ENCODE measurements at places on chromosomes 3 and 15. TPM values are rescaled to one million over a fixed set of nuclear protein-coding genes. Genes with fewer than 3 reads are reported as not detected.

GRCh38 chr3:158659454-158660237 is 12.8 kb downstream of the LXN start:
- H3K36me3 ChIP-seq: peaks cover 9% of the 10 kb centered on the region
- H3K4me1 ChIP-seq: no peaks in the 10 kb centered on the region
- H3K4me3 ChIP-seq: no peak overlapping the region
- peak; percentile 65 for DNase-seq

GRCh38 chr3:13066236-13066635 is 7.0 kb downstream of the IQSEC1 start:
- no peak for DNase-seq
- peak overlapping the region; percentile 21 for H3K27ac ChIP-seq
- H3K36me3 ChIP-seq: peaks cover 25% of the 10 kb centered on the region
- no peaks in the 10 kb centered on the region for H3K27me3 ChIP-seq
- H3K4me3 ChIP-seq: no peak overlapping the region

DNA sequence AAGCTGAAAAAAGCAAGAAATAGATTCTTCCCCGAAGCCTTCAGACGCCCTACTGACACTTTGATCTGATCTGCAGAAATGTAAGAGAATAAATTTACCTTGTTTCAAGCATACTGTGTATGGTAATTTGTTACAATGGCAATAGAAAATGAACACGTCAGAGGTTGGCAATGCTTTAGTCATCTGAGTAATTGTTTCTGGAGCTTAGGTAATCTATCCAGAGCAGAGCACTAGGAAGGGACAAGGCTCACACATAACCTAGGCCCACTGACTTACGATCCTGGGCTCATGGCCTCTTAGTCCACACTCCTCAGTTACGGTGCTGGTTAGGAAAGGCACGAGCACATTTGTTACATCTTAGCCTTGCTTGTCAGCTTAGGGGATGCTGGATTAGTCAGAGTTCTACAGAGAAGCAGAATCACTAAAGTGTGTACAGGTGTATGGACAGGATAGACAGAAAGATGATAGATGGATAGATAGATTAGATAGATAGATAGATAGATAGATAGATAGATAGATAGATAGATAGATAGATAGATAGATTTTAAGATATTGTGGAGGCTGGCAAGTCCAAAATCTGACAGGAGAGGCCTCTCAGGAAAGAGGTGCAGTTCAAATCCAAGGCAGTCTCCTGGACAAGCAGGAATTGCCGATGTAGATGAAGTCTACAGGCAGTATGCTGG is 46.8 kb upstream of the TBC1D23 start:
- no peak for DNase-seq
- no peaks in the 10 kb centered on the region for H3K27me3 ChIP-seq
- no peaks in the 10 kb centered on the region for H3K36me3 ChIP-seq
- no peak overlapping the region for H3K4me3 ChIP-seq

DNA sequence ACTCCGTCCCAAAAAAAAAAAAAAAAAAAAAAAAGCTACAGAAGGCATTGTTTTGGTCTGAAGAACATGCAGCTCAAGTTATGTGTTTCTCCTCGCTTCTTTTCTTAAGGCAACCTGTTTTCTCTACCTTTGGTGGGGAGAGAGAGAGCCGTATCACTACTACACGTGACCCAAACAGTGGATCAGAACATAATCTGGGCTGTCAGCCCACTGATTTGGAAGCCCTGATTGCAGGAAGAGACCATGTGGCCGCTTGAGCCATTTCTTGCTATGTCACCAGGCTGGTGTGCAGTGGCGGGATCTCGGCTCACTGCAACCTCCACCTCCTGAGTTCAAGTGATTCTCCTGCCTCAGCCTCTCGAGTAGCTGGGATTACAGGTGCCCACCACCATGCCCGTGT is 69.8 kb downstream of the ABTB1 start:
- no peaks in the 10 kb centered on the region for H3K27me3 ChIP-seq
- H3K36me3 ChIP-seq: peaks cover 5% of the 10 kb centered on the region
- no peak overlapping the region for H3K27ac ChIP-seq
- H3K4me1 ChIP-seq: peaks cover 46% of the 10 kb centered on the region

- DNase-seq: no peak
- no peak overlapping the region for H3K27ac ChIP-seq
- no peak overlapping the region for H3K4me3 ChIP-seq
- no peaks in the 10 kb centered on the region for H3K27me3 ChIP-seq
Observed at GRCh38 chr3:140187656-140188221, 252.8 kb downstream of the CLSTN2 start.

DNA sequence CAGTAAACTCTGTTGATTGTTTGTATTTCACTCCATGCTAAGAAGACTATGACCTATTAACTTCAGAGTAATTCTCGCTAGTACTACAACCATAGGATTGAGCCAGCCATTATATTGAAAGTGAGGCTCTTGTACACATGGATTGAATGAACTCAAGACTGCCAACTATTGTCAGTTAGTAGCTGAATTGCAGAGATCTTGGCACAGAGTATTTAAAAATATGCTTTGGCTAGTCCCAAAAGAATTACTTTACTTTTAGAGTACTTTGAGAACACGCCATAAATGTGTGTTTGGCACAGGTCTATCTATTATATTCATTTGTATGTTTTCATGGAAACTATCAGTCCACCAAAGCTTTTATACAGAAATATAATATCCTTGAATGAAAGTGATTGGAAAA is 226.7 kb upstream of the DCBLD2 start:
- H3K36me3 ChIP-seq: no peaks in the 10 kb centered on the region
- no peak overlapping the region for H3K27ac ChIP-seq
- H3K4me1 ChIP-seq: no peaks in the 10 kb centered on the region
- H3K4me3 ChIP-seq: no peak overlapping the region

DNA sequence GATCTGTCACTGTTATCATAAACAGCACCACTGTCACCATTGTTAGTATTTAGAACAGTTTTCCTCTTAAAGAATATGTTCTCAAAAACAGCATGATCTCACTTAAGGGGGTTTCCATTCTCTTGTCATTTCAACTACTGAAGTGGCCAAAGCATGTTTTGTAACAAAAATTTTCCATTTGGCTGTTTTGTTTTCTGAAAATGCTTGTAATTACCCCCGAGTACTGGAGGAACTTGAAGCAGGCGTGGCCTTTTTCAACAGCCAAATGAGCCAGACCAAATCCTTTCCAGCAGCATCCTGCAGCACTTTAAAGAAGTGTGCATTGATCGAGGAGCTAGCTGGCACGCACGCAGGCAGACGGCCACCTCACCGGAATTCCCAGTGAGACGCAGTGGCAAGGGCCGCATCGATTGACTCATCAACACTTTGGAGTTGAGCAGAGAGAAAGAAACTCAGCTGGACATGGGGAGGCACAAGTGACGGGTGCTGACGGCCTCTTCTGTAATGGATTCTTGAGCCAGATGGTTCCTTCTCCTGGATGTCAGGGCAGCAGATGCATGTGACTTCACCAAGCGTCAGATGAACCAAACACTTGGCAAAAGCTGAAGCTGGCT is 234.3 kb upstream of the IGF1R start:
- no peaks in the 10 kb centered on the region for H3K36me3 ChIP-seq
- no peak overlapping the region for H3K4me3 ChIP-seq
- no peaks in the 10 kb centered on the region for H3K27me3 ChIP-seq
- peaks cover 9% of the 10 kb centered on the region for H3K4me1 ChIP-seq
- no peak overlapping the region for H3K27ac ChIP-seq

GRCh38 chr3:168803536-168803935 is 707.8 kb upstream of the GOLIM4 start:
- H3K27me3 ChIP-seq: no peaks in the 10 kb centered on the region
- H3K4me1 ChIP-seq: no peaks in the 10 kb centered on the region
- no peak overlapping the region for H3K4me3 ChIP-seq
- no peak for DNase-seq
- H3K36me3 ChIP-seq: no peaks in the 10 kb centered on the region
- H3K27ac ChIP-seq: no peak overlapping the region

Gene B3GNT5
- total RNA-seq: 11.0 TPM
